Hematopoietic multipotent progenitor cell treated with erythropoietin and hydrocortisone succinate and interleukin-3 and kit ligand, for 4 days (in vitro differentiated cells): ENCODE measurements at places on chromosomes 16 and 17.

- DNase-seq, result no peak
Observed at GRCh38 chr16:27816561-27816960, 247.0 kb downstream of the GSG1L start.

DNA sequence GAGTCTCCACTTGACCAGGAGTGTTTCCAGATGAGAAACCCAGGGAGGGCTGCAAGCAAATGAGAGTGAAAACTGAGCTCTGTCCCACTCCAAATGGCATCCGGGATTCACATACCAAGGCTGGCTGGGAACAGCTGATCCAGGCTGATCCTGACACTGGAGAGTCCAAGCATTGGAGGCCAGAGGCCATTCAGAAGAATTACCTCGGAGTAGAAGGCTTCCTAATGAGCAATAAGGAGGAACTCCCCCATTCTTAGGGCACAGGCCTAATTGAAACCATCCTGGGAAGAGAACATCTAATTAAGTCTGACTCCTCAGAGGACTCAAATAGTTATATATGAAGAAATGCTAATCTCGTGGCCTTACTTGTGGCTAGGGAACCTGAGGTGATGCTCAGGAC lies 142.8 kb downstream of the PRKCA start:
- DNase-seq, result no peak

GRCh38 chr16:82660075-82660645 lies 33.4 kb downstream of the CDH13 start:
- no peak for DNase-seq

DNA sequence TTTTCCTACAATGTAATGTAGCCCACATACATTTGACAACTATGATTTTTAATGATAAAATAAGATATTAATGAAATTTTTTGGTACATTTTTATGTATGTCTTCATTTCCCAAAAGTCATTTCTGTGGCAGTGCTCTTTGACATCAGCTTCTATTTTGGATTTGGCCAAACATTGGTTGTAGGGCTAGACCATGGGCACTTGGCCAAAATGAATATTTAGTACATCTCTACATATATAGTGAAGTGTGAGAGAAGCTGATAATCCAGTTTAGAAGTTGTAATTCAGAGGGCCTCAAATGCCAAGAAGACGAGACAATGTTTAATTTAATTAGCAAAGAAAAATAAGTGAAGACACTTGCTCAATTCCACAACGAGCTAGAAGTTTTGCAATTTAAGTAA lies 724.9 kb upstream of the SOX9 start:
- DNase-seq, result no peak

- DNase-seq, result peak; percentile 45
Observed at GRCh38 chr16:50706250-50706649, 12.8 kb downstream of the NOD2 start.

GRCh38 chr17:33595828-33596227 lies 302.7 kb upstream of the ASIC2 start:
- no peak for DNase-seq

DNA sequence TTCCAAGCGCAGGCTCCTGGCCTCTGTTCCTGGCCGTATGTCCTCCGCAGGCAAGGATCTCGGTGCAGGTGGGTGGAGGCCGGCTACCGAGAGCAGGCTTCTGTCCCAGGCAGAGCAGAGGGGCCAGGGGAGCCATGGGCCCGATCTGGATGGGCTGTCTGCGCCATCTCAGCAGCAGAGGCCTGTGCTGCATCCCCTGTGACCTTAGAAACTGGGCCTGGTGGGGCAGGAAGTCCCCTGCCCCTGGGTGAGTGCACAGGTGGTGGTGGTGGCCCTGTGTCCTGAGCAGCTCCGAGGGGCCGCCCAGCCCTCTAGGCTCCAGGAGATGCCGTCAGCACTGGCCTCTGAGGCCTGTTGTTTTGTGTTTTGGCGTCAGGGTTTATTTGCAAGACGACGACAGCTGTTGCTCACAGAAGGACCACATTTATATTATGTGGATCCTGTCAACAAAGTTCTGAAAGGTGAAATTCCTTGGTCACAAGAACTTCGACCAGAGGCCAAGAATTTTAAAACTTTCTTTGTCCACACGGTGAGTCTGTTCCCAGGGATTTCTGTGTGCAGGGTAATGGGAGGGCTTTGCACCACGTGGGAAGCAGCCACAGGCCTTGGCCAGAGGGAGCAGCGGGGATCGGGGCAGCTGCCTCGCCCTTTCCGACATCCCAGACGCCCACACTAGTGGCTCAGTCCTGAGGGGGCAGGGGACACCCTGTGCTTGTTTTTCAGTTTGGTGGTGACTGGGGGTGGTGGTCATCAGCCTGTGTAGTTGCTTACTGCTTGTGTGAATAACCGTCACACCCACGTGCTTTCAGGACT lies 59.1 kb downstream of the PDPK1 start:
- no peak for DNase-seq

DNA sequence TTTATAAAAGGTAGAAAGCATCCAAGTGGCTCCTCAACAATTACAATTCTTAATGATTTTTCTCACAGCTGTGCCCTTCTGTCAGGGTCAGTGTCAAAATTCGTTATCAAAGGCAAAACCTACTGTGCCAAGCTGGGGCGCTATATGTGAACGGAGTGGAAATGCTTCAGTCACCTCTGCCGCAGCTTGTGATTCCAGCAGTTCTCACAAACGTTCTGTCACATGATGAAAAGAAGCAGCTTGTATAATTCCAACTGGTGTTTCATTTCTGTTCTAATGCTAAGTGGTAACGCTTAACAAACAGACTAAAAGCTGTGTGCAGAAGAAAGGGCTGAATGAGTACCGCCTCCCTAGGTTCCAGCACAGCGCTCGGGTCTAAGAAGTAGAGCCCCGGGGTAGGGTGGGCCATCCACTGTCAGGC lies 14.2 kb downstream of the PLD6 start:
- no peak for DNase-seq

- DNase-seq, result no peak
Observed at GRCh38 chr17:59669411-59669810, 37.8 kb downstream of the PTRH2 start.

DNA sequence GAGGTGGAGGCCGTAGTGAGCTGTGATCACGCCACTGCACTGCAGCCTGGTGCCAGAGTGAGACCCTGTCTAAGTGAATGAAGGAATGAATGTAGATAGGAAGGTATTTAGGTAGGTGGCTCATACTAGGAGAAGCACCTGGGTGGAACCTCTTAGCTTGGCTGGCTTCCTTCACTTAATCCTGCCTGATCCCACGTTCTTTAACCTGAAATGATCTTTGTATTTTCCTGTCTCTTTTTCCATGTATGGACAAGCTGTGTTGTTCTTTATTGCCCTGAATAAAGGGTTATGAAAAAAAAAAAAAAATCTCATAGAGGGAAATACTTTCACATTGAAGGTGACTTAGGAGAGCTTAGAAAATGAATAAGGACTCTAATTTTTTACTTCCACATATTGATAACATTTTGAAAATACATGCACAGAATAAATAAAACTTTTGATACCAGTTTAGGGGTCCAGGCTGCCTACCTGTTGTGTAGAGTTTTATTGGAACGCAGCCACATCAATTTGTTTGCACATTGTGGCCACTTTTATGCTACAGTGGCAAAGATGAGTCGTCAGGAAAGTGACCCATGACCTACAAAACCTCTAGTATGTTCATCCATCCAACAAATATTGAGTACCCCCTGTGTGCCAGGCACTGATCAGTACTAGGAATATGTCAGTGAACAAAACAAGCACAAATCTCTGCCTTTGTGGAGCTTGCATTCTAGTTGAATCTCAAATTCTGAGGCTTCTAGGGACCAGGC lies 44.6 kb downstream of the VPS35L start:
- no peak for DNase-seq

DNA sequence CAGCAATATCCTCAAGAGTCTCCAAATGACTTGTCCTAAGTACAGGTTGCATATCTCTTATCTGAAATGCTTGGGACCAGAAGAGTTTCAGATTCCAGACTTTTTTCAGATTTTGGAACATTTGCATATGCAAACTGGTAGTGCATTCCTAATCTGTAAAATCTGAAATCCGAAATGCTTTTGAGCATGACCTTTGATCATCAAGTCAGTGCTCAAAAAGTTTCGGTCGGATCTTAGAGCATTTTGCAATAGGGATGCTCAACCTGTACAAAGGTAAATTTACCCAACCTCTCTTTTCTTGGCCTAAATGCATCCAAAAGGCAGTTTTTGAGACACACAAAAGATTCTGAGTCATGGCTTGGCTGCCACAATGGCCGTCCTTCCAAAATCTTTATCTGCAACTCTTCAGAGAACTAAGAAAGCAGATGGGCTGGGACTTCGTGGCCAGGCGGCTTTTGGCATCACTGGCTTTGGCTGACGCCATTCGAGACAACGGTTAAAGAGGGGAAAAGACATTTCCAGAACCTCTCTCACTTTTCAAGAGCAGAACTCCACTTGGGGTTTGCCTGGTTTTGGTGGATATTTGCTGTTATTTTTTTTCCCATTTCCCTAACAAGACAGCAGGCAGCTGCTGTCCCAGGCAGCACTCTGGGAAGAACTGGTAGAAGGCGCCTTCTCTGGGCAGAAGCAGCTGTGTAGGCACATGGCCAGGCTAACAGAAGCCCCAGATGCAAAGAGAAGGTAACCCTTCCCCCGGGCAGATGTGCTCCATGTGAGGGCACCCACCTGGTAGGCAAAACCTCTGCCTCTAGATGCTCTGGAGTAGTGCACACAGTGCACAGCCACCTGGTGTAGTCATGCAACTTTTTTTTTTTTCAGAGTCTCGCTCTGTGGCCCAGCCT lies 8.9 kb downstream of the CPPED1 start:
- DNase-seq, result peak; percentile 85

DNA sequence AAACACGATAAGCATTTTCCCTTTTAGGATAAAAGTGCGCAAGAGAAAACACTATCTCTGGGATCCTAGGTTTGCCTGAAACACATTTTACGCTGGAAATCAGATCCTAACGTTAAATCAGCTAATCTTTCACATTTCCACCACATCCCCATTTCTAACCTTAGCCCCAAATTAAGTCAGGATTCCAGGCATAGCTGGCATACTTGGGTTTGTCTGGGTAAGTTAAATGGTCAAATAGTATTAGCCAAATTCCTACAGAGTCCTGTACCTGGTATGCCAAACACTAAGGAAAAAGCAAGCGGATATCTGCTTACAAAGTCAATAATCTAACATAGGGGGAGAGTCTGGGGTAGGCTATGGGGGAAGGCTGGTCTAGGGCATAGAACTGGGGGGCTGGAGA lies 557.4 kb upstream of the ZFHX3 start:
- no peak for DNase-seq

DNA sequence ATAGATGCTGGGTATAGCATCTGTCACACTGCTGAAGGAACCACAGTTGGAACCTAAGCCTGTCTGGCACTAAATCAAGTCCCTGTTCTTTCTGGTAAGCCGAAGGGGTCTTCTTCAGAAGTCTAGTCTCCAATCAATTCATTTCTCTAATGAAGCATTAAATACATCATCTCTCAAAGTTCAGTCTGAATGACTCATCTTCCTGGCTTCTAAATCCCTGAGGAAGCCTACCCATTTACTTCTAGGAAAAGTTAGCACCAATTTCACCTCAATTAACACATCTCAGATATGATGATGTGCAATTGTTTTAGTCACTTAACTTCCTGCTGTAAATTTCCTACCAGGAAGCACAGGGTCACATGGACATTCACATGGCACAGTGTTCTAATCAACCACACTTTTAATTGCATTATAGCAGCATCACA lies 49.9 kb downstream of the TEX14 start:
- no peak for DNase-seq

- no peak for DNase-seq
Observed at GRCh38 chr17:16817201-16817600, 127.2 kb downstream of the CCDC144A start.

- DNase-seq, result peak; percentile 15
Observed at GRCh38 chr16:12837291-12837690, 33.6 kb upstream of the CPPED1 start.

- DNase-seq, result no peak
Observed at GRCh38 chr16:4882000-4882632, 34.8 kb downstream of the UBN1 start.

- peak; percentile 41 for DNase-seq
Observed at GRCh38 chr16:55444754-55445485, 34.1 kb upstream of the MMP2 start.

DNA sequence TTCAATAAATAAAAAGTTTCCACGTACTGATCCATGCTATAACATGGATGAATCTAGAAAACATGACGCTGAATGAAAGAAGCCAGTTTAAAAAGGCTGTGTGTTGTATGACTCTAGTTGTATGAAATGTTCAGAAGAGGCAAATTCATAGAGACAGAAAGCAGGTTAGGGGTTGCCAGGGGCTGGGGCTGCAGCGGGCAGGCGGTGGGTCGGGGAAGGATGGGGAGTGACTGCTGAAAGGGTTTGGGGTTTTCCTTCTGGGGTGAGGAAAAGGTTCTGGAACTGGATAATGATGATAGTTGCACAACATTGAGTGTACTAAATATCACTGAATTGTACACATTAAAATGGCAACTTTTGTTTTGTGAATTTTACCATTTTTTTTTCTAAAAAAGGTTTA lies 36.3 kb downstream of the NOL11 start:
- DNase-seq, result no peak

- DNase-seq, result no peak
Observed at GRCh38 chr17:35786941-35787432, 8.5 kb downstream of the MMP28 start.

GRCh38 chr17:71519285-71519684 lies 601.5 kb upstream of the SOX9 start:
- DNase-seq, result no peak

DNA sequence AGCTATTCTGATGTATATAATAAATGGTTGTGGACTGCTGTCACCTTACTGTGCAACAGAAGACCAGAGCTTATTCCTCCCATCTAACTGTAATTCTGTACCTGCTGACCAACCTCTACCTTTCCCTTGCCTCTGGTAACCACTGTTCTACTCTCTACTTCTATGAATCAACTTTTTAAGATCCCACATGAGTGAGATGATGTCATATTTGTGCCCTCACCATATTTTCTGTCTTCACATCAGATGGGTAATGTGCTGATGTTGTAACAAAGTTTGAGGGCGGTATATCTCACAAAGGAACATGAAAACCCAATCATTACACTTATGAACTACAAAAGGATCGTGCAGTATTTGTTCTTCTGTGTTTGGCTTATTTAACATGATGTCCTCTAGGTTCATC lies 16.8 kb downstream of the BRD7 start:
- no peak for DNase-seq

- no peak for DNase-seq
Observed at GRCh38 chr16:69928856-69929400, 22.2 kb upstream of the CLEC18A start.

DNA sequence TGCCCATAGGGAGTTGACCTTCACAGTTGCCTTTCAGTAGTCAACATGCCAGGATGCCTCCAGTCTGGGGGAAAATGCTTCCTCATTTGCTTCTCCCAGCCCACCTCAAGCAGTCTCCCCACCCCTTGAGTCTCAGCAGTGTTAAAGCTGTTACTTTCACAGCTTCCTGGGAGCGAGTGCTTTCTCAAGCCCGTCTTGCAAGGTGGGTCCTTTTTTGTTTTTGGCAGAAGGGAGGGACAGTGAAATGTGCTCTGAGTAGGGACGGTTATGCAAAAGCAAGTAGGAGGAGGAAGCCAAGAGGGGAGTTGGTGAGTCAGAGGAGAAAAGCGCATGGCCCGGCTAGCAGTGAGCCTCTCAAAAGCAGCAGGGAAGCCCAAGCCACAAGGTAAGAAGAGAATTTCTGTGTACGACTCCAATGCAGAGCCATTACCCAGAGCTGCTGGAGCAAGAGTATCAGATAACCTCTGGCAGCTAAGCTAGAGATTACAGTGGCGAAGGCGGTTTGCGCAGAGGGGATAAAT lies at the start of gene CHST4:
Gene CHST4, plus strand, starts transcription at position 316 of the 521 bp plus-strand sequence. CDS start 10,252 bp downstream, outside the sequence.
- DNase-seq, result peak; percentile 22
